ENCODE measurements at places on chromosomes 6 and 20.

GRCh38 chr6:158381214-158381613, 68.9 kb downstream of the TULP4 start:
- no peak for DNase-seq

DNA sequence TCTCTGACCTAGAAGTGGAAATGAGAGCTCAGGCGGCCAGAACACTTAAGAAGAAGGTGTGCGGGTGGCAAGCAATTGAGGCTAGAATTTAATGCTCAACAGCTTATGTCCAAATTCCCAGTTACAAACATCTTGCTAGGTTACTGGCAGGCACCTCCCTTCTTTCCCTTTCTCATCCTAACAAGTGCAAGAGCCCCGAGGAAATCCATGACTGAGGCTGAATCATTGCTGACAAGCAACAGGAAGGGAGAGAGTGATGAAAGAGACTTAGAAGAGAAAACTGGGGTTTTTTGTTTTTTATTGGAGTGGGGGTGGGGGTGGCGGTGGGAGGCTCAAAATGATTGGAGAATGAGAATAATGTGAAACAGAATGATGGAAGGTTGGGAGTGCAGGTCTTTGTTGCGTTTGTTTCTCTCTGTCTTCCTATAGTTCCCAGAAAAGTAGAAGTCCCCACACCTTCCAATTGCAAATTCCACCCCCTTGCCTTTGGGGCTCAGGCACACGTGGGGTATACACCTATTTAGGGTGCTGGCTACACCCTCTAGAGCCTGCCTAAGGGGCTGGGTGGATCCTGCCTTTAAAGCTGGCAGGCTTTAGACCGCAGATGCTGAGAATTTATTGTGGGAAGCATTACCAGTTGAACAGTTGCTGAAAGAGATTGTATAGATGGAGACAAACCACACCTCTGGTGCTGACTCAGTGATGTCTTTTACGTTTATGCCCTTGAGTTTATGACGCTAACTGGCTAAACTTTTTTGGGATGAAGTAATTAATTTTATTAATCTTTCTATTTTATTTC, 1.4 kb downstream of the FAM83B start:
- no peak for DNase-seq

DNA sequence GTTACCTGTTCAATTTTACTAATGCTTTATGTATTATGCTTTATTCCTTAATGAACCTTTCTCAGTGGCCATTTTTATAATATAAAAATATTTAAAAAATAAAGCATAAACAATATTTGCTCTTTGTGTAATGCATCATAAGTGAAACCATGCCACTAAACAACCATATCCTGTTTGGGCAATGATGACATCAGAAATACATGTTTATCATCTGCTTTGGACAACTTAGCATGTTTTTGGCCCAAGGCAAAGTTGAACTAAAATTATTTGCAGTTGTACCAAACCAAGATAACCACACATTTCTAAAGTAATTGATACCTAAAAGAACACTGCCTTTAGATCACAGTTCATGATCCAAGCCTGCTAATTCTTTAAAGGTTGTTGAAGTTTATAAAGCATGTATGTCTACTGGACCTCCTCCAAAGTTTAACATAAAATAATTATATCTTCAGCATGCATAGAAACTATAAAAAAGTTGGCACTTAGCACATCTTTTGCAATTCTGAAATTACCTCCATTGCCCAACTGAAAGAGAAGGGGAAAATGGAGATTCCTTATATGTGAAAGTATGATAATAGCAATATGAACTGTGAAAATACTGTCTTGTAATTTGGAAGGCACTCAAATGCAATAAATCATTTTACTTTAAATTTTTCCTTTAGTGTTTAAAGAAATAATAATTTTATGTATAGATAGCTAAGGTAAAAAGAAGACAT, 325.6 kb upstream of the RUNX2 start:
- DNase-seq = no peak

GRCh38 chr6:123844011-123844410, 40.3 kb downstream of the NKAIN2 start:
- no peak for DNase-seq

DNA sequence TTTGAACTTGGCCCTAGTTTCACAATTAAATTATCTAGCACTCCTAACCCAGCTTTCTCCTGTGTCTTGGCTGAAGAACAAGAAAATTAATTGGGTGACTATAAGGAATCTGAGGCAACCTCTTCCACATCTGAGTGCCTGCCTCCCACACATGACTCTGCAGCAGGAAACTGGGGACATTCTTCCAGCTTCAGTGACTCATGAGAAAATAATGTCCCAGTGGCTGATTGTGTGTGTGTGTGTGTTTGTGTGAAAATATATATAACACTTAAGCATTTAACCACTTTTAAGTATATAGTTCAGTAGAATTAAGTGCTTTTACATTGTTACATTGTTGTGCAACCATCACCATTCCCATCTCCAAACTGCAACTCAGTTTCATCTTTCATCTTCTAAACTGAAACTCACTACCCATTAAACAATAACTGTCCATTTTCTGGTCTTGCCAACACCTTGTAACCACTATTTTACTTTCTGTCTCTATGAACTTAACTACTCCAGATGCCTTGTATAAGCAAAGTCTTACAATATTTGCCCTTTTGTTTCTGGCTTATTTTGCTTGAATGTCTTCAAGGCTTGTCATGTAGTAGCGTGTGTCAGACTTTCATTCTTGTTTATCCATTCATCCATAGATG, 8.7 kb downstream of the TRIM38 start:
- DNase-seq = peak; percentile 90

DNA sequence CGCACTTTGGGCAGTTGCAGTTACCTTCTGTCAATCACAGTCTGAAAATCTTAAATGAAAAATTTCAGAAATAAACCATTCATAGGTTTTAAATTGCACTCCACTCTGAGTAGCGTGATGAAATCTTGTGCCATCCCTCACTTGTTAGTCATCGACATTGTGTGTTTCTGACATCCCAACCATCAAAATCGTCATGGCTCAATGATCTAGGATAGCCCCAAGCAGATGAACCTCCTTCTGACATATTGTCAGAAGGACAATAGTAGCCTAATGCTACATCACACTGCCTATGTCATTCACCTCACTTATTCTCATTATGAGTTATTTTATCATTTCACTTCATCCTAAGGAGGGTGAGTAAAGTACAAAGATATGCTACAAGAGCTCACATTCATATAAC, 284.8 kb downstream of the PTPRK start:
- no peak for DNase-seq

GRCh38 chr6:105389543-105389942, 13.3 kb downstream of the PREP start:
- DNase-seq = no peak

DNA sequence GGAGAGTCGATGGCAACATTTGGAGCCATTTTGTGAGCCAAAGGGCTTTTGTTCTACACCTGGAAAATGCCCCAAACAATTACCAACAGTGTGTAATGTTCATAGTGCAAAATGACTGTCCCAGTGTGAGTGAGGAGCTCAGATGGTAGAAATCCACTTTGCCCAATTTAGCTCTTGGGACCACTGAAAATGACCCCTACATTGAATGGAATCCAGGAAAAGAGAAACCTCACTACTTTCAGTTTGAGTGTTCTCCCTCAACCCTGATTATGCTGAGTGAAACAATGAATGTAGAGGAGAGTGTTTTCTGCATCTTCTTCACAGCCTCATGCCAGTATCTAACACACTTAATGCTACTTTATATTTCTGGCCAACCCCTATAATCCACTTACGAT, 84.9 kb upstream of the NRN1 start:
- DNase-seq = no peak

DNA sequence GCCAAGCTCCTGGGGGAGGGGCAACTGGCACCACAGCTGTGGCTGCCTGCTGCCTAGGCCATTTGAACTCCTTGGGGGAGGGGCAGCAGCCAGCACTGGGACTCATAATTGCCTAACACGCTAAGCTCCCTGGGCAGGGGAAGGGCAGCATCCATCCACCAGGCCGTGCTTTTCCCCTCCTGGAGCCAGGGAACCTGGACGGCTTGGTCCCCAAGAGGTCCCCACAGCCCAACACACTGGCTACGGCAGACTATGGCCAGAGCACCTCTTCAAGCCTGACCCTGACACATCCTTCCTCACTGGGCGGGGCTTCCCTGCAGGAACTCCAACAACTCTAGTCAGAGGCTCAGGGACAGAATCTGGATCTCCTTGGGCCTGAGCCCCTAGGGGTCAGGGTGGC, 269.4 kb downstream of the RNF144B start:
- no peak for DNase-seq

DNA sequence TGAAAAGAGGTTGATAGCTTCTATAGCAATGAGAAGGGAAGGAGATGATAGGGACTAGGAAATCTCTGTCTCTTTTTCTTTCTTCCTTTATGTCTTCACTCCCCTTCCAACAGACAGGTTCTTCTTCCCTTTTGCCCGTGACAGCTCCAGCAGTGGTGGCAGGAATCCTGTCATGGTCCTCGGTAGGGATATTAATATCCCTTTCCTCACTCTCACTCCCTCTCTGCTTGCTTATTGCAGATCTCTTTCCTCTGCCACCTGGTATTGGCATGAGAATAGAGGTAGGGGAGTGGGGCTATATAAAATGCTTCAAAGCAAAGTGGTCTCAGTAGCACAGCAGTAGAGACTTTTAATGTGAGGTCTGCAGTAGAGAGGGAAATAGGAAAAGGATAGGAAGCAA, 19.7 kb downstream of the RAD21L1 start:
- no peak for DNase-seq

DNA sequence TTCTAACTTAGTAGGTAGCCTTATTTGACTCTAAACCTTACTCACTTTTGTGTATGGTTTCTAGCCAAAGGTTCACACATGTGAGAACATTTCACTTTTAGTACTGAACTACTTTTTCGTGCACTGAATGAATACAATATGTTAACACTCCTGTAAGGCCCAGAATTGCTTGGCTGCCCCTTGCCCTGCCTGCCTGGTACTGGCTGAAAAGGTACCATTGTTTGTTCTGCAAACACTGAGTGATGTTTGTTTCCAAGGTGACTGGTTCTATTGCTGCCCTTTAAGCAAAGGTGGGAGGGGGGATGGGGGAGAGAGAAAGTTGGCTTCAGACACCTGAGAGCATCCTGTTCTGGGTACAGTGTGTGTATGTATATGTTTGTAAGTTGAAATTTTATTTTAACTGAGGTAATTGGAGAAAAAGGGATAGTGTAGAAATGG, 31.2 kb downstream of the RREB1 start:
- no peak for DNase-seq

- DNase-seq = no peak
These were observed 112.2 kb downstream of the PLEKHG1 start for GRCh38 chr6:150711584-150712504.

DNA sequence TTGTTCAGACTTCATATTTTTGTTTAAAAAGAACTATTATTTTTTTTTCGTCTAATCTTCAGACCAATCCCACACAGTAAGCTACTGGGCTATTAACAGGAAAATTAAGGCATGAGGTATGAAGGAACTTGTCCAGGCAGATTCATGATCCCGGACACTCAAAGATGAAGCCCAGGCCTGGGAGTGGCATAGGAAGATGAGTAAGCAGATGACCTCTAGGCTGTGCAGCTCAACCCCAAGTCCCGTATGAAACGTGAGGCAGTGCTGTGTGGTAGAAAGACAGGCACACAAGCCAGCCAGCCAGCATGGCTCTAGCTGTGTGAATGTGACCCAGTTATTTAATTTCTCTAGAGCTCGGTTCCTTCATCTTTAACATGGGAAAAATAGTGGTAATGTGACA, 231.9 kb downstream of the CLIC5 start:
- no peak for DNase-seq

DNA sequence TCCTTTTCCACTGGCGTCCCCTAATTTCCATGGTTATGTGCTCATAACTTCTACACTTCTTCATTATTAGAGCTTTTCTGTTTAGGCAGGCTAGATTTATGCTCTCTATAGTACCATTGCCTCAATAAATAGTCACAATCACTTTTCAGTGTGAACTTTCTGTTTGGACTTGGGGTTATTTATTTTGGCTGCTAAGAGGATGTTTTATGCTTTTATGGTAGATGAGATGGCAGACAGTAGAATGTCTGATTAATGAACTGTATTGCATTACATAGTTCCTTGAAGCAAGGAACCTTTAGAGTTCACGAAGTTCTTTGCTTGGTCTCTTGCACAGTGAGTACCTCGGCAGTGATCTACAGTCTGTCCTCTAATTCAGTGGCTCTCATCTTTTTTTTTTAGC, 6.9 kb downstream of the DNAH8 start:
- DNase-seq = no peak

DNA sequence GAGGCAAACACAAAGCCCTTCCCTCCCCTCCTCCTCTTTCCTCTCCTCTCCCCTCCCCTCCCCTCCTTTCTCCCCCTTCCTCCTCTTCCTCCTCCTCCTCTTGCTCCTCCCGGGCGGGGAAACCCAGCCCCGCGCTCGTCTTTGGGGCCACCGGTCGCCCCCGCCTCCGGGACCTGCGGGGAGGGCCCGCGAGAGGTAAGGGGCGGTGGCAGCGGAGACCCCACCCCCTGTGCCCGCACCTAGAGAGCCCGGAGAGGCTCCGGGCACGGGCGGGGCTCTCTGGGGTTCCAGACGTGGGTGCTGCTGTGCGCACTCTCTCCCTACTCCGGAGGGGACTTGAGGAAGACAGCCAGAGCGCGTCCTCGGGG, at the start of gene RIN2:
Gene RIN2, plus strand, starts transcription at position 126 of the 368 bp plus-strand sequence. CDS start 131,344 bp downstream, outside the sequence.
- no peak for DNase-seq

DNA sequence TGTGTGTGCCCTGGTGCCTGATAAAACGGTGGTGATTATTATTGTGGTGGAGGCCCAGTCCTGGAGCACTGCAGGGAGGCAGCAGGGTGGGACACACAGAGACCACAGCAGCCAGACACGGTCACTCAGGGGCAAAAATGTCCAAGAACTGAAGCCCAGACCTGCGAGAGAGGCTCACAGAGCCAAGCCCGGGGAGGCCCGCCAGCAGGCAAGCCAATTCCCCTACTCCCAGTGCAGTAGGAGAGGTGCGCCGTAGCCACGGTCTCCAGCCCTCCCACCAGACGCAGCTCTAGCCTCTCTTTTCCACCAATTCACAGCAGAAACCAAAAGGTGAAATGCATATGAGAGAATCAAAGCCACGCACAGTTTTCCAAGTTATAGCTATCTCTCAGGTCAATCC, 179.4 kb upstream of the TAB2 start:
- DNase-seq = no peak

- DNase-seq = no peak
These were observed 50.2 kb downstream of the NCOA3 start for GRCh38 chr20:47551841-47552240.

DNA sequence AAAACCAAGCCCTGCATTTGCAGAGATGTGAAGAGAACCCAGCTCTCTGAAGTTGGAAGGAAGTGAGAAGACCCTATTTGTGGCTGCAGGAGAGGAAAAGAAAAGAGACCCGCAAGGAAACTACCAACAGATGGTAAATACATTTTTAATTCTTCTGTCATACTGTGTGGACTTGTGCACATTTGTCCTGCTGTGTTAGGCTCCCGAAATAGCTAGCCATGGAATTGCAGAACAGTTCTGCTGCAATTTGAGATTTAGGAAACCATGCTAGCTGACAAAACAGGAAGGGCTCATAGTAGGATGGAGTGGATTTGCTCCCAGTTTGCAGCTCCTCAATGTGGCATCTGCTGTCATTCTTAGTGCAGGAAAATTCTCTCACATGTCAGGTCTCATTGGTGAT, 12.1 kb upstream of the ATXN1 start:
- no peak for DNase-seq

- no peak for DNase-seq
These were observed 275.3 kb downstream of the TBC1D7 start for GRCh38 chr6:13053006-13053461.

- DNase-seq = no peak
These were observed 155.0 kb downstream of the GJA10 start for GRCh38 chr6:90049295-90049694.
